ENCODE measurements at places on chromosomes 6 and 20. TPM values are rescaled to one million over a fixed set of nuclear protein-coding genes. Genes with fewer than 3 reads are reported as not detected.
A peak's percentile ranks its signal among the peaks of the same experiment; 100 is the strongest.

Gene SLC35F1
- not detected for total RNA-seq

Gene ARMC2
- total RNA-seq, result 3.2 TPM

Gene KIF6
- 1.3 TPM for total RNA-seq

Gene BHLHE23
- not detected for total RNA-seq

Gene CTAGE9
- not detected for total RNA-seq

Gene ECT2L
- not detected for total RNA-seq

Gene GSTA3
- not detected for total RNA-seq

Gene GRM1
- total RNA-seq, result not detected

Gene TSBP1
- not detected for total RNA-seq

Gene SLC17A3
- not detected for total RNA-seq

Gene TINAG
- total RNA-seq, result not detected

DNA sequence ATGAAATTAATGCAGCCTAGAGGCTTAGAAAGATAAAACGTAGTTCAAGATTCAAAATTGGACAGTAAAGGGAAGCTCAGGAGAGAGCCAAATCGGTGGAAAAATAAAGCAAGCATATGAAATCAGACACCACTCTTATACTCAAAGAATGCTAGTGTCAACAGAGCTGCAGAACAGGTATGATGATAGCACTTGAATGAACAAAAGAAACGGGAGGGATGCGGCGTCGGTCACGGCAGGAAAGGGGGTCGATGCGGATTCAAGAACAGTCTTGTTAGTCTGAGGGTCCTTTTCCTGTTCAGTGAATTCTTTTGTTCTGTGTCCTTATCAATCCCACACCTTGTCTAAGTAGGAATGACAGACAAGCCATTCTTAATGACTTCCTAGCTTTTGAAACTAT lies 114.4 kb downstream of the FOXC1 start:
- no peaks in the 10 kb centered on the region for H3K27me3 ChIP-seq
- no peak overlapping the region for H3K4me3 ChIP-seq
- H3K27ac ChIP-seq, result peak overlapping the region; percentile 33
- H3K4me1 ChIP-seq, result peaks cover 18% of the 10 kb centered on the region
- DNase-seq, result no peak

DNA sequence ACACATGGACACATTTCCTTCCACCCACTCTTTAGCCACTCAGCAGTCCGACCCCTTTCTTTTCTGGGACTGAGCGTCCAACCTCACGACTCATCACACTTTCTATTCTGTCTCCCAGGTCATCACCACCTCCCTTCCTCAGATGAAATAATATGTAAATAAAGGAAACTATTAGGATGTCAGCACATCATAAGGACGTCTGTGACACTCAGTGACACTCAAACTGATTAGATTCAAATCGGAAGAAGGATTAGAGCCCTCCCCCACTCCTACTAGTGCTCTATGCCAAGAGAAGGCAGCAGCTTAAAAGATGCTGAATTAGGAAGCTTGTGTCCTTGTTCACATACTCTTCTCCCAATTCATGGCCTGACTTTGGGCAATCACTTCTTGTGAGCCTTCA lies 113.6 kb downstream of the TNFRSF21 start:
- H3K36me3 ChIP-seq, result no peaks in the 10 kb centered on the region
- peaks cover 14% of the 10 kb centered on the region for H3K4me1 ChIP-seq
- DNase-seq, result no peak
- no peak overlapping the region for H3K4me3 ChIP-seq
- no peak overlapping the region for H3K27ac ChIP-seq

DNA sequence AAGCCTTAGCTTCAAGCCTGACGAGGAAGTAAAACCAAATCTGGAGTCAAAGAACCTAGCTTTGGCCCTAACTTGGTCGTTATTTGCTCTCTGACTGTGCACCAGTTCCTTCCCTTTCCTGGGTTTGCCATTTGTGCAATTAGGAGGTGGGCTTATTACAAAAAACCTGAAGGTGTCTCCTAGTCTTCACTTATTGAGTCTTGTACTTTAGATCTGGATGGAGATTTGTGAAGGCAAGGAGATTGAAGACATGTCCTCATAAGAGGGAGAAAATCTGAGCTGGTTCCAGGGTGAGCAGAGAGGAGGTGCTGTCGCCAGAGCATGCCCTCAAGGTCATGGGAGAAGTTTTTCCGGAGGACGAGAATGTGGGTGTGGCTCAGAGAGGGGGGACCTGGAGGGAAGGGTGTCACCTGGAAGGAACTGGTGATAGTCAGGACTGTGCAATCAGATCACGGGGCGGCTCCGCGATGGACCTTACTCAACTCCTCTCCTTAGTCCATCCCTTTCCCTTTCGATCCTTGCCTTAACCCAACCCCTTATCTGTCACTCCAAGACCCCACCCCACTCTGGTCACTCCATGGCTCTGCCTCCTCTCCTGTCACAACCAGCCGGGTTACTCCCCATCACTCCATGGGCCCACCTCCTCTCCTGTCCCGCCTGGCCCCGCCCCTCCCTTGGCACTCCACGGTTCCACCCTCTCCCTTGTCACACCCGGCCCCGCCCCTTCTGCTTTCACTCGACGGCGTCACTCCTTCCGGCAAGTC lies 588 bp upstream of the ACSS2 start:
- no peaks in the 10 kb centered on the region for H3K36me3 ChIP-seq
- H3K27ac ChIP-seq, result peak overlapping the region; percentile 91
- peaks cover 48% of the 10 kb centered on the region for H3K4me1 ChIP-seq
- peak; percentile 100 for DNase-seq
- H3K4me3 ChIP-seq, result peak overlapping the region; percentile 99

- no peaks in the 10 kb centered on the region for H3K4me1 ChIP-seq
- no peak for DNase-seq
- no peak overlapping the region for H3K27ac ChIP-seq
- H3K36me3 ChIP-seq, result no peaks in the 10 kb centered on the region
- no peaks in the 10 kb centered on the region for H3K27me3 ChIP-seq
Measured at GRCh38 chr6:100461917-100462705, 2.6 kb downstream of the SIM1 start.

DNA sequence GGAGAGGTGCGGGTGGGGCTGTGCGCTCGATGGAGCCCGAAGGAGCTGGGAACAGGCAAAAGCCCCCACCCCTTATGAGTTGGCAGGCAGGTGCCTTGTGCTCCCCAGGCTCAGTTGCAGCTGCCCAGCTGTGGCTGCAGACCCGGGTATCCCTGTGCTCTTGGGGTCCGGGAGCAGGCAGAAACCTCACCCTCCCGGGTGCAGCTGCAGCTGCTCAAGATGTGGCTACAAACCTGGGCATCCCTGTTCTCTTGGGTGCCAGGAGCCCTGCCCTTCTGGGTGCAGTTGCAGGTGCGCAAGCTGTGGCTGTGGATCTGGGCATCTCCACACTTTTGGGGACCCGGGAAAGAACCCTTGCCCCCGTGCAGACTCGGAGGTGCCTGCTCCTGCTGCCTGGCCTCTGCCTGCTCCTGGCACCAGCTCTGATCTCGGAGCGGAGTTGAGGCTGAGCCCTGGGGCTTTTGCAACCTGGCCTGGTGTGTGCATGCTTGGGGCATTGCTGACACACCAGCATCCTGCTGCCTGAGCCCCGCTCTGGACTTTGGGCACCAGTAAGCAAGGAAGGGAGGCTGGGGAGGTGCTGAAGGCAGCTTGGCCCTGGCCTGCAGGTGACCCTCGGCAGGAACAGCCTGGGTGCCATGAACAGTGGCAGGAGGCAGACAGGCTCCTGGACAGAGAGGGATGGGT lies 21.6 kb downstream of the OR2J3 start:
- DNase-seq, result no peak
- no peak overlapping the region for H3K4me3 ChIP-seq
- no peak overlapping the region for H3K27ac ChIP-seq
- H3K4me1 ChIP-seq, result no peaks in the 10 kb centered on the region

- no peak for DNase-seq
- H3K4me1 ChIP-seq, result peaks cover 19% of the 10 kb centered on the region
- H3K27ac ChIP-seq, result no peak overlapping the region
- no peak overlapping the region for H3K4me3 ChIP-seq
- no peaks in the 10 kb centered on the region for H3K27me3 ChIP-seq
- H3K36me3 ChIP-seq, result no peaks in the 10 kb centered on the region
Measured at GRCh38 chr6:112481211-112481610, 134.1 kb downstream of the RFPL4B start.

- no peak overlapping the region for H3K4me3 ChIP-seq
- no peaks in the 10 kb centered on the region for H3K4me1 ChIP-seq
- DNase-seq, result no peak
- H3K27me3 ChIP-seq, result no peaks in the 10 kb centered on the region
- no peak overlapping the region for H3K27ac ChIP-seq
- no peaks in the 10 kb centered on the region for H3K36me3 ChIP-seq
Measured at GRCh38 chr6:138383776-138384175, 6.1 kb downstream of the SMIM28 start.

GRCh38 chr6:7201732-7202541 lies 94.2 kb downstream of the RREB1 start:
- H3K27me3 ChIP-seq, result no peaks in the 10 kb centered on the region
- no peaks in the 10 kb centered on the region for H3K4me1 ChIP-seq
- peaks cover 67% of the 10 kb centered on the region for H3K36me3 ChIP-seq
- DNase-seq, result no peak

- peak overlapping the region; percentile 89 for H3K4me3 ChIP-seq
- H3K27ac ChIP-seq, result peak overlapping the region; percentile 99
- peaks cover 20% of the 10 kb centered on the region for H3K36me3 ChIP-seq
- H3K4me1 ChIP-seq, result peaks cover 33% of the 10 kb centered on the region
Measured at GRCh38 chr6:52994031-52994838, 849 bp downstream of the GSTA4 start.

DNA sequence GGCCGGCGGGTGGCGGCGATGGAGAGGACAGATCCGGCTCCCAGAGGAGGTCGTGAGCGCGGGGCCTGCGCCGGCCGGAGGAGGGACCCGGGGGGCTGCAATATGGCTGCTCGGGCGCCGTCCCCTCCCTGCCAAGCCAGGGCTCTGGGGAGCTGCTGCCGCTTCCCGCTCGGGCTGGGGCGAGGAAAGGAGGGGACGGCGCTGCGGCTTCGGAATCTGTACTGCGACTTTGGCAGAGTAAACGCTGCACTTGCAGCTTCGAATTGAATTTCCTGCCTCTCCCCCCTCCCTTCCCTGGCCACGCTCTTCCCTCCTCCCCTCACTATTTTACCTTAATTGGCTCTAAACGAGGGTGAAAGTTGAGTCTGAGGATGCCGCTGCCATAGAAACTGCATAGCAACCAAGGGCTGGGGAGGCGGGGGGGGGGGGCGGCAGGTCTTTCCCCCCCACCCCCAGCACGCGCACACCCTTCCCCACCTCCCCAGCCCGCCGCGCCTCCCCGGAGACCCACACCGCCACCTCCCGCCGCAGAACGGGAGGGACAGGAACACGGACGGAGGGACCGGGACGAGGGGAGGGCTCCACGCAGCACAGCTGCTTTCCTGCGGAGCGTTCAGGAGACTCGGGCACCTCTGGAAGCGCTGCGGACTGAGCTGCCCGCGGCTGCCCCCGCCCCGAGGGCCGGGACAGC lies 93.9 kb downstream of the RNASET2 start:
- H3K4me3 ChIP-seq, result no peak overlapping the region
- no peak overlapping the region for H3K27ac ChIP-seq
- H3K27me3 ChIP-seq, result peaks cover 82% of the 10 kb centered on the region
- DNase-seq, result no peak
- no peaks in the 10 kb centered on the region for H3K4me1 ChIP-seq

DNA sequence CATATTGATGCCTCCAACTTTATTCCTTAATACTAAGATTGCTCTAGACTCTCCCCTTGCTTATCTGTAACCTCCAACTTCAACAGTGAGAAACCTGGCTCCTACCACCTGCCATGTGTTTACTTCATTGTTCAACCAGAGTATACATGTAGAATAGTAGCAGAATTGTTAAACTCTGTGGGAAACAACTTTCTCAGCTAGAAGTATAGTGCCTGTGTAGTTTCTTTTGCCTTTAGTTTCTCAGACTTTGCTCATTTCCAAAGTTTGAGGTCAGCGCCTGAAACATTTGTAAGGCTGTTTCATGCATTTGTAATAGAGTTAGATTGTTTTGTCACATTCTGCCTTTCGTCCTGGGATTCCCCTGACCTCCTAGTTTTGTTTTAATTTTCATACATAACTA lies 34.9 kb upstream of the HECA start:
- H3K4me3 ChIP-seq, result no peak overlapping the region
- DNase-seq, result no peak
- no peaks in the 10 kb centered on the region for H3K27me3 ChIP-seq

DNA sequence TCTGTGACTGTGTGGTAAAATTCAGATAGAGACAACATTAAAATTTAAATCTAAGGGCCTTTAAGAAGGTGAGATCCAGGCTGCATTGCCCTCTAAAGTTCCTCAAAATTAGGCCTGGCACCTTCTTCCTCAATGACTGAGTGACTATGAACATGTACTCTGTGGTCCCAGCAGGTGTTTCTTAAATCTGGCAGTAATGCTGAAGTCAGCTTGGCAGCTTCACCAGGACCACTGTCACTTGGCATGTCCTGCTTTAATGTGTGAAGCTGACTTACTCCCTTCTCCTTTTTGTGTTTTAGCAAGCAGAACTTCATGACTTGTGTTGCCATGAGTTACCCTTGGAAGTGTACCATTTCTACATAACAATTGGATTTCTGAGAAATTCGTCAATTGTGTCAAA lies 141.7 kb downstream of the NKAIN2 start:
- no peak overlapping the region for H3K4me3 ChIP-seq
- no peaks in the 10 kb centered on the region for H3K36me3 ChIP-seq
- H3K27ac ChIP-seq, result no peak overlapping the region
- no peaks in the 10 kb centered on the region for H3K4me1 ChIP-seq

GRCh38 chr20:38883981-38884733 lies 42.1 kb upstream of the FAM83D start:
- H3K36me3 ChIP-seq, result no peaks in the 10 kb centered on the region
- DNase-seq, result no peak

GRCh38 chr6:105985098-105985815 lies 100.9 kb upstream of the PRDM1 start:
- H3K27me3 ChIP-seq, result no peaks in the 10 kb centered on the region
- DNase-seq, result peak; percentile 72
- H3K4me3 ChIP-seq, result no peak overlapping the region

GRCh38 chr20:63215101-63216040 lies 560 bp downstream of the YTHDF1 start:
- H3K4me3 ChIP-seq, result peak overlapping the region; percentile 91
- H3K4me1 ChIP-seq, result peaks cover 39% of the 10 kb centered on the region
- peak; percentile 42 for DNase-seq
- peak overlapping the region; percentile 92 for H3K27ac ChIP-seq
- H3K27me3 ChIP-seq, result peaks cover 8% of the 10 kb centered on the region

DNA sequence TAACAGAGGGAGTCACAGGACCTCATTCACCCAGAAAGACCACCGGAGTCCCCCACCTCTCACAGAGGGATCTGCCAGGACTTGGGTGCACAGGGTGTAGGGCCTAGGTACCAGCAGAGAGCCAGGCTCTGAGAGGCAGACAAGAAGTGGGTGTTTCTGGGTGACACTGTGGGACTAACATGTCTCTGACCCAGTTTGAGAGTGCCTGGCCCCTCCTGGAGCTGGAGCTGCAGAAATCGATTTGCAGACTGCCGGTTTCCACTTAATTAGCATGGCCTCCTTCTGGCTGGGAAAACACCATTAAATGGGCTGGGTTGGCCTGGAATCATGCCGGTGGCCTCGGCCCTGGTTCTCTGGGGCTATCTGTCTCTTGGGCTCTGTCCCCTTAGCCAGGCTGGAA lies 59.2 kb downstream of the PPP1R16B start:
- H3K4me3 ChIP-seq, result no peak overlapping the region
- H3K27me3 ChIP-seq, result no peaks in the 10 kb centered on the region
- no peak for DNase-seq
- H3K27ac ChIP-seq, result no peak overlapping the region
- H3K36me3 ChIP-seq, result no peaks in the 10 kb centered on the region
- no peaks in the 10 kb centered on the region for H3K4me1 ChIP-seq

Data from MCF 10A (cell line).